ENCODE measurements at places on chromosomes 13 and 19.

DNA sequence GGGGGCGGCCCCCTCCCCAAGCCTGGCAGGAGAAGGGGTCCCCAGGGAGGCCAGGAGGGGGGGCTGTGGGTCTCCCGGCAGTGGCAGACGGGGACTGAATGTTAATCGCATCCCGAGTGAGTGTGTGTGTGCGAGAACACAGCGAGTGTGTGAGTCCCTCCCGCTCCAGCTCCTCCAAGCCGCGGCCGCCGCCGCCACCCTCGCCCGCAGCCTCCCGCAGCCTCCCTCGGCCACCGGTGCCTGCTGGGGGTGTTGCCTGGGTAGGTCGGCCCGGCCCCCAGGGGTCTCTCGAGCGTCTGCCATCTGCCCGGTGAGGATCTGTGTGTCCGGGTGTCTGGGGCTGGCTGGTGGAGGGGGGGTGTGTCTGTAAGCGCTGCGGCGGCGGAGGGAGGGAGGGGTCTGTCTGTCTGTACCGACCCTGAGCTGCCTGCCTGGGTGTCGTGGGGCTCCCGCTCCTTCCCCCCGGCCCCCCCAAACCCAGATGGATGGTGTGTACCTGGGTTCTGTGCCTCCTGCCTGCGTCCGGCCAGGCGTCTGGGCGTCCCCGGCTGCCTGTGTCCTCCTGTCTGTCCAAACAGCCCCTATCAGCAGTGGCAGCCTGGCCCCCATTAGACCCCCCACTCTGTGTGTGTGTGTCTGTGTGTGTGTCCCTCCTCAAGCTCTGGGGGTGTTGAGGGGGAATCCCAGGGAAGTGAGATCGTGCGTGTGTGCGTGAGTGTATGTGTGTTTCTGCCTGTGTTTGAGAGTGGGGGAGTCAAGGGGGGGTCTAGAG lies at the start of gene GRIN2D:
TSS of gene GRIN2D (plus strand) at position 110 of the 772 bp plus-strand sequence. CDS start 4,725 bp downstream, outside the sequence.
- no peak for DNase-seq

GRCh38 chr13:21348488-21349120 lies 110.5 kb downstream of the ZDHHC20 start:
- no peak for DNase-seq

DNA sequence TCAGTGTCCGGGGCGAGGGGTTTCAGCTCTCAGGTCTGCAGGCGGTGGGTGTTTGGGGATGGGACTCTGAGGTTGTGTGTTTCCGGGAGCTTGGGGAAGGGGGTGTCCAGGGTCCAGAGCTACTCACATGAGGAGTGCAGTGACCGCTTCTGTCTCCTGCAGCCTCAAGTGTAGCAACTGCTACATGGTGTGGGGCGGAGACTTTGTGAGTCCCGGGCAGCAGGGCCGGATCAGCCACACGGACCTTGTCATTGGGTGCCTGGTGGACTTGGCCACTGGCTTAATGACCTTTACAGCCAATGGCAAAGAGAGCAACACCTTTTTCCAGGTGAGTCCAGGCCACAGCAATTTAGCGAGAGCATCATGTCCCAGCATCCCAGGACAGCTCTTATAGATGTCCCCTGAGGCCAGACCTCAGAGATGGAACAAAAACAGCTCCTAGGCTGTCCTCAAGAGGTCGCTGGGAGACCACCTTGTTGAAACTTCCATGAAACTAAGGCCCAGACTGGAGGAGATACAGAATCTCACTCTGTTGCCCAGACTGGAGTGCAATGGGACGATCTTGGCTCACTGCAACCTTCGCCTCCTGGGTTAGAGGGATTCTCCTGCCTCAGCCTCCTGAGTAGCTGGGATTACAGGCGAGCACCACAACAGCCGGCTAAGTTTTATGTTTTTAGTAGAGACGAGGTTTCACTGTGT lies 44.9 kb downstream of the RYR1 start:
- no peak for DNase-seq

- no peak for DNase-seq
These were observed 426.1 kb upstream of the KLF12 start for GRCh38 chr13:74560325-74560724.

GRCh38 chr19:6608940-6609339 lies 18.0 kb upstream of the CD70 start:
- no peak for DNase-seq

DNA sequence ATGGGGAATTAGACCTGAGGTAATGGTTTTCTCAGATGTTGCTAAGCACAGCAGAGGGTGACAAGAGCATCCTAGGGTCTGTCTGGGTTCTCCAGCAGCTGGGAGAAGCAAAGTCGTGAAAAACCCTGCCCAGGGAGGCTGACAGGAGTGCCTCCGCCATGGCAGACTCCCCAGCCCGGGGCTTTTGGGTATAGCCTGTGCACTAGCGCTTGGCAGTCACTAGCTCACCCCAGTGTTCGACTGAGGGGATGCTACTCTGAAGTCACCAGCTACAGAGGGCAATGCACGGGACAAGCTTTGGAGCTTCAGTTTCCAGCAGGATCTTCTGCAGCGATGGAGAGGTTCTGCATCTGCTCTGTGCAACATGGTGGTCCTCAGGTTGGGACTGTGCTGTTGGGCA lies 87.5 kb downstream of the ING1 start:
- DNase-seq: no peak
